ENCODE measurements at places on chromosomes 2 and 18.

GRCh38 chr2:44826601-44827000, 114.9 kb upstream of the SIX3 start:
- DNase-seq: no peak

DNA sequence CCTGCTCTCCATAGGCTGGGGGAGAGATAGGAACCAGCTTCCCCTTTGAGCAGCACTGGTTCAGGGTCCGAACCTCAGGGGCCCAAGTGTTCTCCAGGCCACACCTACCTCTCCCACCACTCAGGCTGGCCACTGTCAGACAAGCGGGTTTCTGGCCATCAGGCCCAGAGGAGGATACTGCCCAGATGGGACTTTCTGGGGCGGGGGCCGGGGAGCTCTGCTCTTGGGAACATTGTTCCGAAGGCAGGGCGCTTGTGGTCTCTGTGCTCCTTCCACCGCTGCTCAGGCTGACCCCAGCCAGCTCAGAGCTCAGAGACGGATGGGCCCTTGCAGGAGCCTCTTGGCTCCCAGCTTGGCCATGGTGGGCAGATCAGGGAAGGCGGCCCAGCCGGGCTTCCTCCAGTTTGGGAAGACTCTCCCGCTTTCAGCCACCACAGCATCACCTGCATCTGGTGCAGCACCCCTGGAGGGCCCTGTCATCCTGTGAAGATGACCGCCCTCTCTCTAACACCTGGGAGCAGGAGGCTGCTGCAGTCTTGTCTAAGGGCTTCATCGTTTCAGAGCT, 5.2 kb upstream of the TRAF3IP1 start:
- DNase-seq: no peak

- no peak for DNase-seq
These were observed 1389.1 kb upstream of the TMEFF2 start for GRCh38 chr2:193583638-193584400.

GRCh38 chr18:69908838-69909237, 38.8 kb downstream of the CD226 start:
- no peak for DNase-seq

GRCh38 chr2:239896075-239896474, 129.1 kb downstream of the NDUFA10 start:
- DNase-seq: no peak

DNA sequence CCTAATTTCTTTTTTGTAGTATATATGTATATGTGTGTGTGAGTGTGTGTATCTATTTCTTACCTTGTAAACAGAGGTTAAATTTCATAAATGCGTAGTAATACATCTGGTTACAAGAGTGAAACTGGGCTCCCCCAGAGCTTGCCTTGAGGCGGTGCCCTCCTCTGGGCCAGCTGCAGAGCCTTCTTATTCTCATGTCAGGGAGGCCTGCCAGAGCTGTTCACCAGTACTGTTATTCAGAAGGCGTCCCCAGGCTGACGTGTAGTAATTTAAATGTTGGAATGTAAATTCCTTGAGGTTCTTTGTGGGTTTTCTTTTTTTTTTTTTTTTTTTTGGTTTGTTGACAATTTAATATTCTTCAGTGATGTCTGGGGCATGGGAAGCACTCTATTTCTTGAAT, 11.2 kb downstream of the COPS8 start:
- DNase-seq: no peak

GRCh38 chr2:68934021-68934420, 18.7 kb downstream of the GKN2 start:
- DNase-seq: no peak

GRCh38 chr2:3914241-3914640, 210.9 kb downstream of the DCDC2C start:
- DNase-seq: no peak

GRCh38 chr18:61992923-61993322, 100.1 kb upstream of the RNF152 start:
- DNase-seq: no peak

- no peak for DNase-seq
These were observed 456.6 kb upstream of the ACVR2A start for GRCh38 chr2:147388217-147388616.

DNA sequence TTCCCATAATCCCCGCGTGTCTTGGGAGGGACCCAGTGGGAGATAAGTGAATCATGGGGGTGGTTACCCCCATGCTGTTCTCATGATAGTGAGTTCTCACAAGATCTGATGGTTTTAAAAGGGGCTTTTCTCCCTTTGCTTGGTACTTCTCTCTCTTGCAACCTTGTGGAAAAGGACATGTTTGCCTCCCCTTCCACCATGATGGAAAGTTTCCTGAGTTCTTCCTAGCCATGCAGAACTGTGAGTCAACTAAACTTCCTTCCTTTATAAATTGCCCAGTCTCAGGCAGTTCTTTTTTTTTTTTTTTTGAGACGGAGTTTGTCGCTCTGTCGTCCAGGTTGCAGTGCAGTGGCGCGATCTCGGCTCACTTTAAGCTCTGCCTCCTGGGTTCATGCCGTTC, 26.5 kb upstream of the RTN4 start:
- no peak for DNase-seq

DNA sequence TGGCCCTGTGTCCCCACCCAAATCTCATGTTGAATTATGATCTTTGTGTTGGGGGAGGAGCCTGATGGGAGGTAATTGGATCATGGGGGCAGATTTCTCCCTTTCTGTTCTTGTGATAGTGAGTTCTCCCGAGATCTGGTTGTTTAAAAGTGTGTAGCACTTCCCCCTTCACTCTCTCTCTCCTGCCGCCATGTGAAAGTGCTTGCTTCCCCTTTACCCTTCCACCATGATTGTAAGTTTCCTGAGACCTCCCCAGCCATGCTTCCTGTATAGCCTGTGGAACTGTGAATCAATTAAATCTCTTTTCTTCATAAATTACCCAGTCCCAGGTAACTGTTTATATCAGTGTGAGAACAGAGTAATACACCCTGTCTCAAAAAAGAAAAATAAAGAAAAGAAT, 25.5 kb downstream of the LRRFIP1 start:
- DNase-seq: no peak

GRCh38 chr2:226429476-226429875, 370.1 kb downstream of the IRS1 start:
- no peak for DNase-seq

DNA sequence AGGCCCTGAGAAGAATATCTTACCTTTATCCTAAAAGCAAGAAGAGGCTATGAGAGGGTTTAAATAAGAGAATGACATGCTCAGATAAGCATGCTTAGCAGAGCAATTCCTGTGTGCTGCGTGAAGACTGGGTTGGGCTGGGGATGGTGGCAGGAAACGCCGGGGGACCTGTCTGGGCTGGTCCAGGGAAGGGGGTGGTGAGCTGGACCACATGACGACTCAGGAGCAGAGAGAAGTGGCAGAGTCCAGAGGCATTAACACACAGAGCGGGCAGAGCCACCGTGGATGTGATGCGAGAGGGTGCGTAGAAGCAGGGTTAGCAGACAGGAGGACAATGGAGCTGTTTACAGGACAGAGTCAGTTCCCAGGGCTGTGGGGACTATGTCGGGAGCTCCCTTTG, 84.5 kb downstream of the ZBTB7C start:
- no peak for DNase-seq

GRCh38 chr2:3192920-3193319, 184.7 kb downstream of the EIPR1 start:
- DNase-seq: no peak

DNA sequence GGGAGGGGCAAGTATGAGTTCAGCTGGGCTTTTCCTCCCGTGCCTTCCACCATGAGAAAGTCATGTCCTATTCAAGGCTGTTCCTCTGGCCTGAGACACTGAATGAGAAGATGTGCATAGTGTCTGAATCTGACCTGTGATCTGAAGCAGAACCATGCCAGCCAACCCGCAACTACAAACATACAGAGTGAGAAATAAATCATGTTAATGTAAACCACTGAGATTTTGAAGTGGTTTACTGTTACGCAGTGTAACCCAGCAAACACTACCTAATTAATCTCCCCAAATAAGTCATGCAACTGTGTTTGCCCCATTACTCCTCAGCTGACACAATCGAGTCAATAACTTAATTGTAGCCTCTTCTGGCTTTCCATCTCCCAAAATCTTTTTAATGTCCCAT, 49.2 kb downstream of the METTL4 start:
- DNase-seq: no peak

DNA sequence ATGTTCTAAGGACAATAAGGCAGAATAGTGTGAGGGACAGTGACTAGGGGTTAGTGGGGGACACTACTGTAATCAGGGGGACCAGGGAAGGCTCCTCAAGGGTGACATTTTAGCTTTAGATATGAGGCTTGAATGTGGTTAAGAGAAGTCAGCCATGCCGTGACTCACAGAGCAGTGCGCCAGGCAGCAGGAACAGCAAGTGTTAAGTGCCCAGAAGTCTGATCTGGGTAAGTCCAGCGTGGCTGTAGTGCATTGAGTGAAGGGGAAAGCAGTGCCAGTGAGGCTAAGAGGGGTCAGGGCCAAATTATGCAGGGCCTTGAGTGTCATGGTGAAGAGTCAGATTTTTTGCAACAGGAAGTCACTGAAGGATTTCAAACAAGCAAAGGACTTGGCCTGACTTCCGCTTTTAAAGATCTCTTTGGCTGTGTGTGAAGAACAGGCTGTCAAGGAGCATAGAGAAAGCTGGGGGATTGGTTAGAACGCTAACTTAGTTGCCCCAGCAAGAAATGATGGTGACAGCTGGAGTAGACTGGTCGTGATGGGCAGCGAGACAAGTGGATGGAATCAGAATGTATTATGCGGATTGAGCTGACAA, 151.5 kb downstream of the MSH2 start:
- no peak for DNase-seq

DNA sequence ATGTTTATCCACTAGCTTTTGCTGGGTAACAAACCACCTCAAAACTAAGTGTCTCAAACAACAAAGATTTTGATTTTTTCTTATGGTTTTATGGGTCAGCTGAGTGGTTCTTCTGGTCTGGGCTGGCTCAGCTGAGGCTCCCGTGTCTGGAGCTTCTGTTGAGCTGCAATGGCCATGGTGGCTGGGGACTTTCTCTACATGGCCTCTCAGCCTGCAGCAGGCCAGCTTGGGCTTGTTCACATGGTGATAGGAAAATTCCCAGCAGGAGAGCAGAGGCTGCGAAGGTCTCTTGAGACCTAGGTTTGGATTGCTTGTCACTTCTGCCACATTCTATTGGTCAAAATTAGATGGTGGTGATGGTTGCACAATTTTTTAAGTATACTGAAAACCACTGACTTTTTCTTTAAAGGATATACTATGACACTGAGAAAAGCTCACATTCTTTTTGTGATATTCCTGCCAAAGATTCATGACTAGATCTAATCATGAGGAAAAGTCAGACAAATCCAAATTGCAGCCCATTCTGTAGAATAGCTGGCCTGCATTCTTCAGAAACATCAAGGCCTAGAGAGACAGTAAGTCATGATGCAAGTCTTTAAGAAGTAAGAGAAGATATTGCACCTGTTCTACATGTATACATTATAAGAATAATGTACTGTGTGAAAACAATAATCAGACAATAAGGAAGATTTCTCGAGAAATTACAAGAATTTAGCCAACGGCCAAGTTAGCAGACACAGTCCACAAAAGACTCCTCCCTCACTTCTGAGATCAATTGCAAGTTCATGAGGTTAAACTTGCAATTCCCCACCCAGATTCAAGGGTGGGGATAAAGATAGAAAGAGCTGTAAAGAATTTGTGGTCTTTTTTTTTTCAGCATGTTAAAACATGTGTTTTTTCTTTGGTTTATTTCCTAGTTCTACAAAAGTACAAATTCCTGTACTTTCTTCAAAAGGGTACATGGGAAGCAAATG, 35.0 kb upstream of the IL1R2 start:
- no peak for DNase-seq

DNA sequence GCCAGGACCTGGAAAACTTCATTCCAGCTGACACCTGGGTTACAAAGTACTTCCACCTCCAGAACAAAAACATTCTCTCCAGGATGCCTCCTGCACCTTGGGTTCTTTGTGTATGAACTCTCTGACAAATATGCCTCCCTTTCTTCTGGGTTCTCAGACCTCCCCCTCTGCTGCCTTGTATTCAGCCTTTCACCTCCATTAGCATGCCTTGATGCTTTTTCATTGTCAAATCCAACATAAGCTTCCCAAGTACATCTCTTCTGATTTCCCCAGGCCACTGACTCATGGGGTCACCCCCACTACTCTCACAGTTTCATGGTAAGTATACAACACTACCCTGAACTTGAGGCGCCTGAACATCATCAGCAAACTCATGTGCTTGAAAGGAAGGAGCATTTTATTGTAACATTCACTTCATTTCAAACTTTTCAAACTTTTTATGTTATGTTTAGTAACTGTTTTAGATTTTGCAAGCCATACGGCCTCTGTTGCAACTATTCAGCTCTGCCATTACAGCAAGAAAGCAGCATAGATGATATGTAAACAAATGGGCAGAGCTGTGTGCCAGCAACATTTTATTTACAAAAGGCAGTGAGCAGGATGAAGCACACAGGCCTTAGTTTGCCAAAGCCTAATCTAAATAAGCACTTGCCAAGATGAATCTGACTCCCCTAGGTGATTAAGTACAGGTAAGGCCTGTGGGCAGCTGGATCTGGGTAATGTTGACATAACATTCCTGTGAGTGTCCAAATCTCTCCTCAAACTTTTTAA, 32.5 kb upstream of the MRPS9 start:
- no peak for DNase-seq

DNA sequence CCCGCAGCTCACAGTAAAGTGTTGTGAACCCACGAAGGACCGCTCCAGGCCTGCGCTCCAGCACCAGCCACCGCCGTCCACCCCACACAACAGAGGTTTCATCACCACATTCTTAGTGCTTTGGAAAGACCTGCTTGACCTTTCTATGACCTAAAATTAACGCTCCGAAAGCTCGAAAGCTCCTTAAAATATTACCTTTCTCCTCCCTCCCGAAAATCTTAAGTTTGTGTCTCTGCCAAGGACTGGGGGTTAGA, 149.2 kb downstream of the TWIST2 start:
- no peak for DNase-seq

- DNase-seq: no peak
These were observed 13.0 kb upstream of the KLF11 start for GRCh38 chr2:10030311-10030736.

DNA sequence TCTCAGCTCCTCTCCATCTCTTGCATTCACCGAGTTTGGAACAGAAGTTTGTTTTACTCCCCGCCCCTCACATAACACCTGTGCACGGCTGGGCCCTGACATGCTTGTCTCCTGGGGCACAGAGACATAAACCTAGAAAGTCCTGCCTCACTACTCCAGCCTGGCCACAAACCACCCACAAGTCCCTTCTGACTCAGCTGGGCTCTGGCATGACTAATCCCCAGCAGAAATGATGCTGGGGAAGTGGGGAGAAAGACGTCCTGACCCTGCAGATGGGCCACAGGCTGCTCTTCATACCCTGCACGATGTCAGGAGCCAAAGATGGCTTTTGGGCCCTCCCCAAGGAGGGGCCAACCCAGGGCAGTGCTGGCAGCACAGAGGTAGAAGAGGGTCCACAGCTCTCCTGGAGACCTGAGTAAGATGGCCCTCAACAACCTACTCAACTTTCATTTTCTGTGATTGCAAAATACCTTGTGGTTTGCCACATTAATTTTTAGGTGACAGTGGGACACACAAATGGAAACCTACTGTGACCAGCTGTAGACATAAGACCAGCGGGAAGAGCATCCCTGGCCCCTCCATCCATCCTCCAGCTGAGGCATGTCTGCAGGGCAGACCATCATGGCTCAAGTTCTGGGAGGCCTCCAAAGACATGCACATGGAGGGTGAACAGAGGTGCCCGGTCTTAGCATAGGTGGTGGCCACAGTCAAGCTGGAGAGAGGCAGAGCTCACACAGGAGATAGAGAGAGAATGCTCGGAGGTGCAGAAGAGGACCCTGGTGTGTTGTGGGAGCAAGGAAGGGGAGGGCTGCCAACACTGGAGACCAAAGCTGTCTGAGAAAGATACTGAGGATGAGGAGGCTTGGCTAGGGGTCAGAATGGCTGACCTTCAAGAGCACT, 40.0 kb downstream of the DNMT3A start:
- no peak for DNase-seq
